Stimulated activated CD4-positive, alpha-beta T cell treated with anti-CD3 and anti-CD28 coated beads, Interleukin-4, amount 100 ng/mL, for 1 hour (primary cell): ENCODE measurements at places on chromosomes 7 and 10.

GRCh38 chr10:35554036-35554435 lies 51.1 kb upstream of the GJD4 start:
- no peak for DNase-seq

DNA sequence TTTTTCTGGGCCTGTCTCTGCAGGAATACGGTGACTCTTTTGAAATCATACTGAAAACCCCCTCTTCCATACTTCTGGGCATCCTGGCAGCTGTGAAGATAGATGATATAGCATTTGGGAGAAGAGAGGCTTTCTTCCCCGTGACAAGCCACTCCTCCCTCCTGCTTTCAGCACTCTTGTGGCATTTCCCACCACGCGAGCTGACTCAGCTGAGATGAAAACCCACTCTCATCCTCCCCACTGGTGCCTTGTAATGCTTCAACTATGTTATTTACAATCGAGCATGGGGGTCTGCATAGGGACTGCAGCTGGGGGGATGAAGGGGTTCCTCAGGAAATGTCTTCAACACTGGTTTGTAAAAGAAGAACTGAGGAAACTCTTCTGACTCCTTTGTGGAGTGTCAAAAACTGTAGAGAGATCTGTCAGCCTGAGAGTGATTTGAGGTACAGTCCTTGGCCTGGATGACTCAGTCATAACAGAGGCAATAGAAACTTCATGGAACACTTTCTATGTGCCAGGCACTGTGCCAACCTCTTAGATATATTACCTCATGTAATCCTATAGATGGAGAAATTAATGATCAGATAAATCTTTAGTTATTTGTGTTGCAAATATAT lies 1.7 kb upstream of the TBATA start:
- no peak for DNase-seq

GRCh38 chr10:132641966-132642731 lies 104.6 kb downstream of the INPP5A start:
- no peak for DNase-seq

- DNase-seq, result no peak
Observed at GRCh38 chr10:8173866-8174243, 119.4 kb downstream of the GATA3 start.

- no peak for DNase-seq
Observed at GRCh38 chr10:90530521-90530920, 327.3 kb downstream of the HTR7 start.

- no peak for DNase-seq
Observed at GRCh38 chr7:34787586-34787985, 129.6 kb downstream of the NPSR1 start.

DNA sequence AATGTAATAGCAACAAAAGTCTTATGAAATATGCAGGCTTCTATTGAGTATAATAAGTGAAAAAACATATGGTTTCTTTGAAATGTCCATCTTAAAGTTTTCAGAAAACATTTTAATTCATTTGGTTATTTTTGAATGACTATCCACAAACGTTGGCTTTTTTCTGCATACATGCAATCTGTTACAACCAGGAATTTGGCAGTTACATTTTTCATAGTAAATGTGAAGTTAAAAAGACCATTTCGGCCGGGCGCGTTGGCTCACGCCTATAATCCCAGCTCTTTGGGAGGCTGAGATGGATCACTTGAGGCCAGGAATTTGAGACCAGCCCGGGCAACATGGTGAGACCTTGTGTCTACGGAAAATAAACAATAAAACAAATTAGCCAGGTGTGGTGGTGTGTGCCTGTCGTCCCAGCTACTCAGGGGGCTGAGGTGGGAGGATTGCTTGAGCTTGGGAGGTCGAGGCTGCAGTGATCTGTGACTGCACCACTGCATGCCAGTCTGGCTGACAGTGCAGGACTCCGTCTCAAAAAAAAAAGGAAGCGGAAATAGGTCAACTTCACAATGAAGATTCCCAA lies 73.9 kb upstream of the NMT2 start:
- DNase-seq, result no peak

DNA sequence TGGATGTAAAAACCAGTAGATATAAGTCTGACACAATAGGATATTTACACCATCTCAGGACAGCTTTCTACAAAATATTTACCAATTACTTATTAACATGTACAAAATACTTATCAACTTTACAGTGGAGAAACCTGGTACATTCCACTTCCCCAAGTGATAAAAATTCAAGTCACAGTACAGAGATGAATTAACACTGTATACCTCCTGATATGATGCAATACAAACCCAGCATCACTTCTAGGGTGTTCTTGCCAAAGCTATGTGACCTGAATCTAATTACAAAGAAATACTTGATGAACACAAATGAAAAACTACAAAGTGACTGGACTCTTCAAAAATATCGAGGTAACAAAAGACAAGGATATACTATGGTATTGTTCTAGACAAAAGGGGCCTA lies 156.4 kb upstream of the FGFR2 start:
- DNase-seq, result no peak

DNA sequence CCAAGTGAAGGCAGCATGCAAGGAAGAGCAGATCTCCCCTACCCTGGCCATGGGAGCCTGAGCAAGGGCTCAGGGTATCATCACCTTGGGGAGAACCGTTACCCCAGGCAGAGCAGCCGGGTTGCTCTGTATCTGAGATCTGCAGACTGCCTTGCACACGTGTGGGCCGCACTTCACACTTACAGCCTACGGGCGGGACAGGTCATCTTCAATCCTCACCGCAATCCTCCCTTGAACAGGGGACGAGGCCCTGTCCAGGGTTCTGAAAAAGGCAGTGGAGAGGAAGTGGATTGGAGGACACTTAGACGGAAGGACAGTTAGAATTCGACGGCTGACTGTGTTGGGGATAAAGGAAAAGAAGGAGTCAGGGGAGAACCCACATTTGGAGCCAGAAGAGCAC lies 51.4 kb downstream of the NPS start:
- DNase-seq, result no peak

DNA sequence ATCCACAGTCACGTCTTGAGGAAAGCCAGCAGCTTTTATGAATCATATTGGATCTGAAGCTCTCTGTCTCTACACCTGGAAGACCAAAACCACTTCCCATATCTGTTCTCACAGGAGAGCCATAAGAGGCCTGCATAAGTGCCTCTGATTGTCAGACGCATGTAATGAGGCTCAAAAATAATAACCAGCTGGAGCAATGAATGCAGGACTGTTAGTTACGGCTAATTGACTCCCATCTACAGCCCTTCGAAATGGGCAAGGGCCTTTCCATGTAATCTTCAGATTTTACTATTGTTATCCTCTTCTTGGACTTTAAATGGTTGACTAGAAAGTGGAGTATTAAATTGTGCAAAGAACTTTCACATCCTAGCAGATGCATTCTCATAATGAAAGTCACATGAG lies 4.4 kb upstream of the SEMA3C start:
- DNase-seq, result no peak

DNA sequence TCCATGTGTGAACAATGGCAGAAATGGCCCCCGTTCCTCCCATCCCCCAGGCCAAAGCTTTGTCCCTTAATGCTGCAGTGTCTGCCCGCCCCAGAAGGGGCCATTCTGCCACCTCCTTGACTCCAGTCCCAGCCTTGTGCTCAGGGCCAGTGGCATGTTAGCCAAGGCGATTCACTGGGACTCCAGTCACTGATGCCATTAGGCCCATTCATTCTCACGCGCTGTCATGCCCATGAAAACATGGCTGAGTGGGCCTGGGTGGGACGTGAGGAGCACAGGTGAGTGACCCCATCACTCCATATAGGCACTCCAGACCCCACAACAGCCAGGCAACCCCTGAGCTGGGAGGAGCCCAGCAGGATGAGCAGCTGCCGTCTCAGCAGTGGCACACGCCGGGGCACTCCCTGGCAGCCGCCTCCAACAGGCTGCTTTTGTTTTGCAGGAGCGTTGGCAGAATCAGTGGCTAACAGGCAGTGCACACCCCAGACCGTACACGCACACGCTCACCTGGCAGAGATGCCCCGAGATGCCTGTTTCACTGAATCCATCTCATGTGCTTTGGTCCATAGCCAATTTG lies 79.5 kb downstream of the TCERG1L start:
- no peak for DNase-seq

DNA sequence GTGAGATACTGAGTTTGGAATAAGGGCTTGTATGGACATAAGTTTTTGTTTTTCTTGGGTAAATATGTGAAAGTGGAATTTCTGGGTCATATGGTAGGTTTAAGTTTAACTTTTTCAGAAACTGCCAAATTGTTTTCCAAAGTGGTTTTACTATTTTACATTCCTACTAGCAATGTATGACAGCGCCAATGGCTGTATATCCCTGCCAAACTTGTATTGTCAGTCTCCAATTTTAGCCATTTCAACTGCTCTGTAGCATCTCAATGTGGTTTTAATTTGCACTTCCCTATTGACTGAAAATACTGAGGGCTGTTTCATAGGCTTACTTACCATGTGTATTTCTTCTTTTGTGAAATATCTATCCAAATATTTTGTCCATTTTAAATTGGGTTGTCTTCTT lies 90.5 kb upstream of the ZNF32 start:
- DNase-seq, result no peak

- peak; percentile 9 for DNase-seq
Observed at GRCh38 chr7:154744256-154744860, 258.6 kb downstream of the PAXIP1 start.

- no peak for DNase-seq
Observed at GRCh38 chr10:44369296-44369695, 15.6 kb downstream of the CXCL12 start.

GRCh38 chr10:6195846-6196245 lies 6.9 kb upstream of the PFKFB3 start:
- no peak for DNase-seq

DNA sequence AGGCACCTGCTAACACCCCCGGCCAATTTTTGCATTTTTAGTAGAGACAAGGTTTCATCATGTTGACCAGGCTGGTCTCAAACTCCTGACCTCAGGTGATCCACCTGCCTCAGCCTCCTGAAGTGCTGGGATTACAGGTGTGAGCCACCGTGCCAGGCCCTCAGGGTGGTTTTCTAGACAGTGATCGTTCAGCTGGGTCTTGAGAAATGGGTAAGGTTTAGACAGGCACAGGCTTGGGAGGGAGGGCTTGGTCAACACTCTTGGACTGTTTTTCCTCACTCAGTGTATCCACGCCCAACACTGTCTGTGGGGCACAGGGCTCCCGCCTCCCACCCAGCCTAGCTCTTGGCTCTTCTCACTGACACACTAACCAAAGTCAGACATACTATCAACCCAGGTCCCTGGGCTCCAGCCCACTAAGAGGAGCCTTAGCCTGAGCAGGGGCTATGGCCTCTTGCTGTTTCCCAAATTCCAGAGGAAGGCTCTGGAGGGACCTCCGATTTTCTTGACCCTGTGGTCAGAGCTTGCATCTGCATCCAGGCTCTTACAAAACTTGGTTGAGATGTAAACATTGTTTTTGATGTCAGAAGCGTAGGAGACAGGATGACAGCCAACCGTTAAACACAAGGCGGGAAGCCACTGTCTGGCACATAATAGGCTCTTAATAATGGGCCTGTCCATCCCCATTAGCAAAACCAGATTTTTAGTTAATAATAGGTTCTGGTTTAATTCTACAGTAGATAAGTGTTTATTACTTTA lies 143.9 kb downstream of the PRKAG2 start:
- DNase-seq, result no peak

- DNase-seq, result no peak
Observed at GRCh38 chr7:42617071-42617765, 294.7 kb downstream of the C7orf25 start.

DNA sequence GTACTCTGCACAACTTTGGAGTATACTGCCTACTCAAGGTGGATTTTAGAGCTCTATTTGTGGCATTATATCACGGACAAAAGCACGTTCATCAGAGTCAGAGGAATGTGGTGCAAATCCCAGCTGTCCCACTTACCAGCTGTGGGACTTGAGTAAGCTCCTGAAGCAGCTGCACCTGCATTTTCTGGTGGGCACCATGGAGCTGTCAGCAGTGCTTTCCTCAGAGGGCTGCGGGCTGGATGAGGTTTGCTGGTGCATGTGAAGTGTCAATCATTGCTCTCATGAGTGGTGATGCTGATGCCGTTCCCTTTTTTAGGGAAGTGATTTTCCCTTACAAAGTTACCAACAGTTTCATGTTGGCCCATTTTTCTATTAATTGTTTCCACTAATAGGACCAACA lies 53.4 kb downstream of the EGFR start:
- DNase-seq, result no peak

GRCh38 chr10:52965509-52965908 lies 192.9 kb upstream of the MBL2 start:
- DNase-seq, result no peak

DNA sequence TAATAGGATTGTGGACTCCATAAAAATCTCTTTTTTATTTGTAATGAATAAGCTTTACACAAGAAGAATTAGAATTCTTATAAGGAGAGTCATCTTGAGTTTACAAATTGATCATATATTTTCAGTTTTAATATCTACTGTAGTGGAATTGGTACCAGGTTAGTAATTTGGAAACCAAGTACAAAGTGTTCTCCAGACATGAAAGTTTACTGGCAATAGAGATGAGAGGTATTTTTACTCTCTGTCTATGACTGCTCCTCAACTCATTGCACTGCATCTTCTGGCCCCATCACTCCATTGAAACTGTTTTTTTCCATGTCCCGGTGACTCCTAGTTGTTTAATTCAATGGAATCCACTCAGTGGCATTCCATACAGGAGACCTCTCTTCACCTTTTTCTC lies 164.5 kb upstream of the SMIM30 start:
- no peak for DNase-seq
